ENCODE measurements at places on chromosomes 12 and 14.

- no peak for DNase-seq
Observed at GRCh38 chr14:51912112-51912786, 51.8 kb downstream of the GNG2 start.

DNA sequence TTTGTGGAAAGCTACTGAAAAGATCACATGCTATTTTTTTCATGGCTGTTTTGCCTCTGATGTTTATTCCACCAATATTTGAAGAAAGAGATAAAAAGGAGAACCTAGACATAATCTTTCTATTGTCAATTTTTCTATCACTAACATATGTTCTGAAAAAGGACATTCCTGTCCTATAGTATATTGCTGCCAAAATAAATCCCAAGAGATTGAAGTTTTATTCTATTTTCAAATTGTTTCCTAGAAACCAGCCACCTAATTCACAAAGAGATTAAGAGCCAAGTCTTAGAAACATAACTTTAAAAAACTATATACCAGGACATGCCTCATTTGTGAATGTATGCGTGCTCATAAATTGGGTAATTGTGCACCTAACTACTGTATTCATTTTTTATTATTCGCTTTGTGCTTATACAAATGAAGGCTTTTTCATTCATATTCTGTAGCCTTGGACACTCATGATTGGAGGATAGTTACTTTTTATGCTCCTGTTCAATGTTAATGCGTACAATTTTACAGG lies 200.7 kb downstream of the FUT8 start:
- DNase-seq = no peak

GRCh38 chr14:101598159-101598558 lies 36.9 kb downstream of the DIO3 start:
- DNase-seq = no peak

GRCh38 chr12:17132336-17132735 lies 526.4 kb upstream of the LMO3 start:
- no peak for DNase-seq
